ENCODE measurements at places on chromosomes 13 and 19.

- H3K27ac ChIP-seq: peak overlapping the region; percentile 55
- H3K4me3 ChIP-seq: peak overlapping the region; percentile 63
- no peaks in the 10 kb centered on the region for H3K36me3 ChIP-seq
- peaks cover 29% of the 10 kb centered on the region for H3K27me3 ChIP-seq
Measured at GRCh38 chr13:111115965-111116521, 933 bp downstream of the ARHGEF7 start.

DNA sequence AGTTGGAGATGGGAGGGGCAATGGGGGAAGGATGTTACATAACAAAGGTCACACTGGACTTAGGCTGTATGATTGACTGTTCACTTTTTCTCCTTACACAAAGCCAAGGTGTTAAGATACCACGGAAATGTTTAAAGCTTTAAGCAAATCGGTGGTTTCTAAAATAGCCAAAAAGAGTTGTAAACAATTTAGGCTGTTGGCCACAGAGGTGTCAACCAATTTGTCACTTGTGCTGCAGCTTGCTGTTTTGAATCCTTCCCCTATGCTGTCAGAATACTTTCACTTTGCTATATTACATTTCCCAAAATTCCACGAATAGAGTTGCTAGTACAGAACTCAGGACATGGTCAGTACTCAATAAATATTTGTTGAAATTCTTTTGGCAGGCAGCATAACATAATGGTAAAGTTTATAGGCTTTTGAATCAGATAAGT is 149.3 kb downstream of the VWA8 start:
- no peak overlapping the region for H3K4me3 ChIP-seq
- DNase-seq: no peak
- no peaks in the 10 kb centered on the region for H3K4me1 ChIP-seq
- no peaks in the 10 kb centered on the region for H3K27me3 ChIP-seq
- no peak overlapping the region for H3K27ac ChIP-seq

GRCh38 chr19:3443840-3444694 is 36.3 kb downstream of the SMIM24 start:
- peaks cover 7% of the 10 kb centered on the region for H3K4me1 ChIP-seq
- H3K27ac ChIP-seq: peak overlapping the region; percentile 57
- DNase-seq: peak; percentile 68

DNA sequence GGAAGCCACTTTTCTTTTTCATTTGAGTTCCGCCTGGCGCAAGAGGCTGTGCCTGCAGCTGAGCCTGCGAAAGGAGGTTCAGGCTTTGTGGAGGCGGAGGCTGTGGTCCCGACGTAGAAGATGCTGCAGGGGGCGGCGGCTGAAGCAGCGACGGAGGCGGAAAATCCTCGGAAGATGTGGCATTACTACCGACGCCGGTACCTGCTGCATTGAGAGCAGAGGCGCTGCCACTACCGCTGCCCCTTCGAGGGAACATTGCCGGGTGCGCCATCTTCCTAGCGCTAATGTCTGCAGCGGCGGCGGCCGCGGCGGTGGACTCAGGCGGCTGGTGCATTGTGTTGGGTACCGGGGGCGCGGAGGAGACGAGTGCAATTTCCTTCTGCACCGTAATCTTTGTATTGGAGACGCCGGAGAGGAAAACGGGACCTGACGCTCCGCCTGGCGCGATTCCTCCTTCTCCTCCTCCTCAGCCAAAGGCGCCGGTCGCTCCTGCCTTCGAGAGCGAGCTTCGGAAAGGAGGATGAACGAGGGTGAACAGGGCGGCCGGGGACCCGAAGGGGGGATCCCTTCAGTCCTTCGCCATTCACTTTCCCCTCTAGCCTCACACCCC is at the start of gene TSC22D1:
TSC22D1 (minus strand) TSS at position 590 of the 610 bp plus-strand sequence; CDS start at position 334, 256 bp downstream.
- peaks cover 10% of the 10 kb centered on the region for H3K36me3 ChIP-seq
- peak within 1 kb of the TSS; percentile 84 for H3K27ac ChIP-seq
- no peaks in the 10 kb centered on the region for H3K27me3 ChIP-seq
- peak within 1 kb of the TSS; percentile 79 for H3K4me3 ChIP-seq
- H3K4me1 ChIP-seq: peaks cover 12% of the 10 kb centered on the region

DNA sequence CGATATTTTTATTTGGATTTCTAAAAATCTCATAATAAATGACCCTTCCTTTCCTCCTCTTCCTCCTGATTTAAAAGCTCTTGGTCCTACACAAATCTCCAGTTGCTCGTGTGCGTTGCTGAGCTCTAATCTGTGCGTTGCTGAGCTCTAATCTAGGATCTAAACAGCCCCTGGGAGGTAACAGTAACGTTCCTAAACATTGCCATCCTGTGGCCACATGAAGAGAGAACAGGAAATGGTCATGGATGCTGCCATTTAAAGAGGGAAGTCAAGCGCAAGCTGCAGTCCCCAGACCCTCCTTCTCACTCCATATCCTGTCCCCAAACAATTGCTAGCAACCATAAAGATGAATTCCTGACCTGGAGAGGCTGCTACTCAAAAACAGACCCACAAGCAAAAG is 170.8 kb downstream of the NUFIP1 start:
- DNase-seq: no peak
- H3K27ac ChIP-seq: no peak overlapping the region
- H3K27me3 ChIP-seq: no peaks in the 10 kb centered on the region
- H3K4me1 ChIP-seq: peaks cover 21% of the 10 kb centered on the region
- no peak overlapping the region for H3K4me3 ChIP-seq
- no peaks in the 10 kb centered on the region for H3K36me3 ChIP-seq

- no peak overlapping the region for H3K27ac ChIP-seq
- no peaks in the 10 kb centered on the region for H3K4me1 ChIP-seq
- H3K4me3 ChIP-seq: no peak overlapping the region
Measured at GRCh38 chr13:112791663-112792440, 102.0 kb downstream of the ATP11A start.

- peaks cover 3% of the 10 kb centered on the region for H3K27me3 ChIP-seq
- H3K4me1 ChIP-seq: no peaks in the 10 kb centered on the region
- no peak overlapping the region for H3K4me3 ChIP-seq
Measured at GRCh38 chr13:48769107-48769704, 115.5 kb downstream of the CYSLTR2 start.

DNA sequence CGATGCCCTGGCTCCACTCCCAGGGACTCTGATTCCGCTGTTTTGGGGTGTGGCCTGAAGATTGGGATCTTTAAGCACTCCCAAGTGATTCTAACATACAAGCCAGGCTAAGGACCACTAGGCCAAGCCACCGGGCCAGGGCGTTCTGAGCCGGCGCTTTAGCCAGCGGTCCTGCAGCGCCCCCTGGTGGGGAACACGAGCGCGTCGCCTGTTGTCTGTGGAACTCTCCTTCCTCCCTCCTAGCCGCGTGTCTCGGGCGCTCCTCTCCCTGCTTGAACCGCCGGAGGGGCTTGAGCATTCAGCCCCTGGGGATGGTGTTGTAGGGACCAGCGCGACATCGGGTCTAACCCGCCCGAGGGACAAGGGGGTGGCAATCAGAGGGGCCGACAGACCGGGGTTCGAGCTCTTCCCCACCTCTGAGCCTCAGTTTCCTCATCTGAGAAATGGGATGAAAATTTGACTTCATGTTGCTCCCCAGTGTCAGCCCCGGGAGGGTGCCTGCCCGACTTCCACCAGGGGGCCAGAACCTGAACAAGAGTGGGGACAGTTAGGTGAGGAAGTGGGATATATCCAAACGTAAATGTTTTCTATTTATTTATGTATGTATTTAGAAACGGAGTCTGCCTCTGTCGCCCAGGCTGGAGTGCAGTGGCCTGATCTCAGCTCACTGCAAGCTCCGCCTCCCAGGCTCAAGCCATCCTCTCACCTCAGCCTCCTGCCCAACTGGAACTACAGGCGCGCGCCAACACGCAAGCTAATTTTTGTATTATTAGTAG is 18.0 kb upstream of the PNMA8B start:
- peak; percentile 71 for DNase-seq
- H3K27me3 ChIP-seq: no peaks in the 10 kb centered on the region
- H3K4me3 ChIP-seq: no peak overlapping the region

DNA sequence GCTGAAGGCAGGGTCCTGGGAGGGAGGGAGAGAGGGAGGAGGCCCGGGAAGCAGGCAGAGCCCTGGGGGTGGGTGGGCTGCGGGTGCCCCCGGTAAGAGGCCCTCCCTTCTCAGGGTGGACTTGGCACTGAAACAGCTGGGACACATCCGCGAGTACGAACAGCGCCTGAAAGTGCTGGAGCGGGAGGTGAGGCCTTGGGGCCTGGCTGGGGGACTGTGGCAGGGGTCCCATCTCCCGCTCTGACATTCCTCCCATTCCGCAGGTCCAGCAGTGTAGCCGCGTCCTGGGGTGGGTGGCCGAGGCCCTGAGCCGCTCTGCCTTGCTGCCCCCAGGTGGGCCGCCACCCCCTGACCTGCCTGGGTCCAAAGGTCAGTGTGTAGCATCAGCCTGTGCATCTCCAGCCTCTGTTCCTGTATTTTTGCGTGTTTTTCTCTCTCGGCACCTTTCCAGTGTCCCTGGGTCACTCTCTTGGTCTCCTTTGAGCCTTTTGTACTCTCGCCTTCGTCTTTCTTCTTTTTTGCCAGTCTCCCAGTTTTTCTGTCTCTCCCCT is 53.4 kb downstream of the TRPM4 start:
- no peak overlapping the region for H3K27ac ChIP-seq
- H3K4me1 ChIP-seq: no peaks in the 10 kb centered on the region
- DNase-seq: no peak

DNA sequence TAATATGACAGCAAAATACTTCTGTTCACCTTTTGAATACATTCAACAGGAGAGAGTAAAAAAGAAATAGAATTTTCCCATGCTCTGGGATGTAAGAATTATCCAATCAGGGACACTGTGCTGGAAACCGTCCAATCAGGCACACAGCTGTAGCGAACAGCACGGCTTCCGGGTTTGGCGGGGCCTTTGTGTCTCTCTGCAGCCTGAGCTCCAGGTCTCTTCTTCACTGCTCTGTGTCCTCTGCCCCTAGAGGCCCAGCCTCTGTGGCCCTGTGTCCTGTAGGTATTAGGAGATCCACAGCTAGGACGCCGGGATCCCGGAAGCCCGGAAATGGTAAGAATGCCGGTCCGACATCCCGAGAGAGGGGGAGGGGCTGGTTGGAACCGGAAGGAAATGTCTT is 92.7 kb downstream of the ZNF737 start:
- DNase-seq: no peak
- no peaks in the 10 kb centered on the region for H3K36me3 ChIP-seq
- H3K27me3 ChIP-seq: no peaks in the 10 kb centered on the region

- H3K27ac ChIP-seq: no peak within 1 kb of the TSS
- peak; percentile 13 for DNase-seq
- no peaks in the 10 kb centered on the region for H3K27me3 ChIP-seq
Measured at GRCh38 chr19:35641515-35642151, at the start of gene ETV2. TSS of gene ETV2 (plus strand) at chr19:35641745. CDS start at chr19:35642461, 716 bp downstream.

- H3K4me1 ChIP-seq: no peaks in the 10 kb centered on the region
- DNase-seq: peak; percentile 87
- no peaks in the 10 kb centered on the region for H3K36me3 ChIP-seq
- no peaks in the 10 kb centered on the region for H3K27me3 ChIP-seq
- no peak overlapping the region for H3K27ac ChIP-seq
Measured at GRCh38 chr13:109509154-109509900, 277.1 kb downstream of the IRS2 start.

GRCh38 chr13:49084961-49085360 is 109.2 kb downstream of the FNDC3A start:
- no peaks in the 10 kb centered on the region for H3K27me3 ChIP-seq
- no peaks in the 10 kb centered on the region for H3K36me3 ChIP-seq
- no peak overlapping the region for H3K27ac ChIP-seq
- H3K4me3 ChIP-seq: no peak overlapping the region

GRCh38 chr13:93244918-93245280 is 18.3 kb downstream of the GPC6 start:
- H3K4me3 ChIP-seq: no peak overlapping the region
- H3K27me3 ChIP-seq: no peaks in the 10 kb centered on the region
- H3K4me1 ChIP-seq: no peaks in the 10 kb centered on the region
- no peak for DNase-seq
- H3K36me3 ChIP-seq: no peaks in the 10 kb centered on the region
- peak overlapping the region; percentile 45 for H3K27ac ChIP-seq

DNA sequence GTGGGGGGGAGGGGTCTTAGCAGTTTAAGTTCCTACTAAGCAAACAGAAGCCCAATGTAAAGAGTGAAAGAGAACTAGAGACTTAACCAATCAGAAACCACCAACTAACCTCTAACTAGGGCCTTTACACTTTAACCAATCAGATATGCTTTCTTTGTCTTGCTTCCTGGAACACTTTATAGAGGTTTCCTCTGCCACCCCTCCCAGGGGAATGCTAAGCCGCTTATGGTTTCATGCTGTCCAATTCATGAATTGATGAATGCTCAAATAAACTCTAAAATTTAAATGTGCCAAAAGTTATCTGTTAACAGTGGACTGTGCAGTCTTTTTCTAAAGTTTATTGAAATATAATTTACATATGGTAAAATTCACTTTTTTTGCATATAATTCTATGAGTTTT is 33.9 kb upstream of the LATS2 start:
- H3K36me3 ChIP-seq: no peaks in the 10 kb centered on the region
- H3K27me3 ChIP-seq: no peaks in the 10 kb centered on the region
- H3K4me3 ChIP-seq: no peak overlapping the region
- no peak for DNase-seq
- no peak overlapping the region for H3K27ac ChIP-seq

GRCh38 chr19:5186293-5187050 is 154.1 kb downstream of the PTPRS start:
- H3K27ac ChIP-seq: no peak overlapping the region
- H3K36me3 ChIP-seq: no peaks in the 10 kb centered on the region
- peaks cover 3% of the 10 kb centered on the region for H3K4me1 ChIP-seq

DNA sequence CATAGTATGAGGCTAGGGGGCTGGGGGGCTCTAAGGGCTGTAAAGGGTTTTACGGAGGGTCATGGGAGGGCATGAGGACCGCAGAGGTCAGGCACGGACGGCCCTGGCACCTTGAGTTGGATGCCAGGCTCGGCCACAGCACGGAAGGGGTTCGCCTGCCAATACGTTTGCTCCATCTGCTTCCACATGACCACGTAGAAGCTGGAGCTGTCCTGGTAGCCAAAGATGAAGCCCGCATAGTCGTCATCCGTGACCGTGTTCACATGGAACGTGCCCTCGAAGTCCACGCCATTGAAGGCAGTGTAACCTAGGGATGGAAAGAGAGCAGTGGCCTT is 6.4 kb downstream of the COMP start:
- no peaks in the 10 kb centered on the region for H3K4me1 ChIP-seq
- H3K27me3 ChIP-seq: peaks cover 25% of the 10 kb centered on the region
- H3K27ac ChIP-seq: no peak overlapping the region
- no peaks in the 10 kb centered on the region for H3K36me3 ChIP-seq

- no peak overlapping the region for H3K4me3 ChIP-seq
- no peaks in the 10 kb centered on the region for H3K4me1 ChIP-seq
- peak; percentile 71 for DNase-seq
- H3K27ac ChIP-seq: no peak overlapping the region
- no peaks in the 10 kb centered on the region for H3K36me3 ChIP-seq
- H3K27me3 ChIP-seq: no peaks in the 10 kb centered on the region
Measured at GRCh38 chr13:93309886-93310523, 83.4 kb downstream of the GPC6 start.
